ENCODE measurements at places on chromosomes 16 and 17. TPM values are rescaled to one million over a fixed set of nuclear protein-coding genes. Genes with fewer than 3 reads are reported as not detected.

Gene CLEC3A
- not detected for total RNA-seq

Gene OR2C1
- not detected for total RNA-seq

Gene MCRIP2
- total RNA-seq, result 60.7 TPM

Gene KRT9
- total RNA-seq, result not detected

Gene SMG6
- 39.6 TPM for total RNA-seq

Gene C17orf50
- not detected for total RNA-seq

Gene GAST
- total RNA-seq, result not detected

Gene RHBDL1
- 0.79 TPM for total RNA-seq

DNA sequence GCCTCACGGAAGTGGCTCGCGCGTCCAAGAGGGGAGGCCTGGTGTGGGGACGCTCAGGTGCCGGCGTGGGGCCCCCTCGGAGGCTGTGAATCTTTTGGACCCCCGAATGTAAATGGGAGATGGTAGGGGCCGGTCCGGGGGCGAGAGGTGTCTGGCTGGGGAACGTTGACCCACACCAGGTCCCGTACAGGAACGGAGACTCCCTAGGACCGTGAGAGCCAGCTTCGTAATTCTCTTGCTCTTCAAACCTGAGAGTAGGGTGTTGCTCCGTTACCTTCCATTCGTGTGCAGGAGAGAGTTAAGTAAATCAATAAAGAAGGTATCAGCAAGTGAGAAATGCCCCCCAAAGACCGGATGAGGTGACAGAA lies 481 bp downstream of the LYRM1 start:
- DNase-seq, result no peak
- H3K36me3 ChIP-seq, result peaks cover 49% of the 10 kb centered on the region
- H3K27ac ChIP-seq, result peak overlapping the region; percentile 98
- H3K27me3 ChIP-seq, result no peaks in the 10 kb centered on the region

DNA sequence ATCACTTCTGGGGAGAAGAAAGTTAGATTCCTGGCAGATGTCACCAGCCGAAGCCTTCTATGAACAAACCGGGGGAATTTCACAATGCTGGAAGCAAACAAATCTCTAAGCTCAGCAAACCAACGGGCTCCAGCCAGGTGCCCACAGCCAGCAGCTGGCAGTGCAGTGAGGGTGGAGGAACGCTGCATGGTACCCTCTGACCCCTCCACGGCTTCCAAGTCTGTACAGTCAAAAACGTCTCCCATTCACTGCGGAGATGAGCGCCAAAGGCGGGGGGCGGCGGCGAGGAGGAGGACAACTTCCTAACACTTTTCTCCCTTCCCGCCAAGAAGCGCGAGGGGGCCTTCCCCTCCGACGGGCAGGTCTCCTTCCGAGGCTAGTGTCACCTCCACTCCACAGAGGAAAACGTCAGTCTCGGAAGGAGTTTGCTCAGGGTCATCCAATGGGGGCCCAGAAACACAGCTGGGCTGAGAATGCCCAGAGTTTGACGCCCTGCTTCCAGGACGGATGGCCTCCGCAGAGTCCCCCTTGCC lies 924 bp downstream of the ZNF598 start:
- H3K36me3 ChIP-seq, result peaks cover 35% of the 10 kb centered on the region
- peak overlapping the region; percentile 91 for H3K27ac ChIP-seq
- H3K4me1 ChIP-seq, result peaks cover 41% of the 10 kb centered on the region
- H3K27me3 ChIP-seq, result no peaks in the 10 kb centered on the region
- peak; percentile 66 for DNase-seq

- H3K36me3 ChIP-seq, result no peaks in the 10 kb centered on the region
- no peaks in the 10 kb centered on the region for H3K4me1 ChIP-seq
- no peak for DNase-seq
- no peak overlapping the region for H3K27ac ChIP-seq
Observed at GRCh38 chr17:51617986-51618385, 357.6 kb downstream of the UTP18 start.

DNA sequence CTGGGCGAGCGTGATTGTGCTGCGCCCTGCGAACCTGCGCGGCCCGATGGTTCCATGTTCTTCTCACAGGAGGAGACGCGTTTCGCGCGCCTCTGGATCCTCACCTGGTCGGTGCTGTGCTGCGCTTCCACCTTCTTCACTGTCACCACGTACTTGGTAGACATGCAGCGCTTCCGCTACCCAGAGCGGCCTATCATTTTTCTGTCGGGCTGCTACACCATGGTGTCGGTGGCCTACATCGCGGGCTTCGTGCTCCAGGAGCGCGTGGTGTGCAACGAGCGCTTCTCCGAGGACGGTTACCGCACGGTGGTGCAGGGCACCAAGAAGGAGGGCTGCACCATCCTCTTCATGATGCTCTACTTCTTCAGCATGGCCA lies 1.0 kb downstream of the FZD2 start:
- H3K4me1 ChIP-seq, result peaks cover 15% of the 10 kb centered on the region
- H3K27ac ChIP-seq, result no peak overlapping the region
- no peak for DNase-seq
- peaks cover 2% of the 10 kb centered on the region for H3K36me3 ChIP-seq

DNA sequence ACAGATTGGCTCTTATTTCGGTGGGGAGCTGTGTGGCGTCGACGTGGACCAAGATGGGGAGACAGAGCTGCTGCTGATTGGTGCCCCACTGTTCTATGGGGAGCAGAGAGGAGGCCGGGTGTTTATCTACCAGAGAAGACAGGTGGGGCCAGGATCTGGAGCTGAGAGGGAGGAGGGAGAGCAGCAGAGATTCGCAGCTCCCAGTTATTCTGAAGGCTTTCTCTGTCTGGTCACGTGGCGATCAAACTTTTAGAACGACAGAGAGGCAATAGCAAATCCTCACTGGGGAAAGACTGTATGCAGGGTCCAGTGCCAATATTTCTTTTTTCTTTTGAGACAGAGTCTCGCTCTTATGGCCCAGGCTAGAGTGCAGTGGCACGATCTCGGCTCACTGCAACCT lies 22.2 kb downstream of the ITGAL start:
- peaks cover 57% of the 10 kb centered on the region for H3K36me3 ChIP-seq
- H3K4me1 ChIP-seq, result peaks cover 27% of the 10 kb centered on the region
- no peak overlapping the region for H3K4me3 ChIP-seq
- no peaks in the 10 kb centered on the region for H3K27me3 ChIP-seq

- H3K4me3 ChIP-seq, result peak overlapping the region; percentile 61
- H3K27me3 ChIP-seq, result no peaks in the 10 kb centered on the region
- peak; percentile 64 for DNase-seq
- H3K4me1 ChIP-seq, result peaks cover 48% of the 10 kb centered on the region
- peak overlapping the region; percentile 64 for H3K27ac ChIP-seq
Observed at GRCh38 chr16:324451-325334, 27.8 kb downstream of the AXIN1 start.

DNA sequence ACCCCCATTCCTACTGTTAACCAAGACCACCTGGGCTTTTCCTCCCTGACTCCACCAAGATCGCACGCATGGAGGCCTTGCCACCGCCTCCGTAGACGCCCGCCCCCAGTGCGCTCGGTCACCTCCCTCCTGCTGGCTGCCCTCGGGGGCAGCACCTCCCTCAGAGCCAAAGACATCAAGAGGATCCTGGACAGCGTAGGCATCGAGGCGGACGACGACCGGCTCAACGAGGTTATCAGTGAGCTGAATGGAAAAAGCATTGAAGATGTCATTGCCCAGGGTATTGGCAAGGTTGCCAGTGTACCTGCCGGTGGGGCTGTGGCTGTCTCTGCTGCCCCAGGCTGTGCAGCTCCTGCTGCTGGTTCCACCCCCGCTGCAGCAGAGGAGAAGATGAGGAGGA lies 1.2 kb downstream of the EFCAB3 start:
- H3K4me3 ChIP-seq, result no peak overlapping the region
- H3K36me3 ChIP-seq, result no peaks in the 10 kb centered on the region
- no peak overlapping the region for H3K27ac ChIP-seq
- DNase-seq, result no peak
- peaks cover 22% of the 10 kb centered on the region for H3K27me3 ChIP-seq

GRCh38 chr16:78106686-78107085 lies 7.2 kb downstream of the WWOX start:
- H3K36me3 ChIP-seq, result peaks cover 8% of the 10 kb centered on the region
- no peak for DNase-seq
- H3K27ac ChIP-seq, result no peak overlapping the region
- H3K4me3 ChIP-seq, result no peak overlapping the region
- peaks cover 14% of the 10 kb centered on the region for H3K4me1 ChIP-seq
- no peaks in the 10 kb centered on the region for H3K27me3 ChIP-seq

DNA sequence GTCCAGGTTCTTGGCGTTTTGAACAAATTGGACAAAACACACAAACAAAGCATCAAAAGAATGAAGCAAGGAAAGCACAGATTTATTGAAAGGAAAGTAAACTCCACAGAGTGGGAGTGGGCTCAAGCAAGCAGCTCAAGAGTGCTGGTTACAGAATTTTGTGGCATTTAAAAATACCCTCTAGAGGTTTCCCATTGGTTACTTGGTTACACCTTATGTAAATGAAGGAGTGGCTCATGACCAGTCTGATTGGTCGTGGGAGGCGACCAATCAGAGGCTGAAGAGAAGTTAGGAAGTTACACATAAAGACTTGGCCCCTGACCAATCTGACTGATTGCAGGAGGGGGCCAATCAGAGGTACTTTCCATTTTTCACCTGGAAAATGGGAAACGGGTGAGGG lies 1373.8 kb upstream of the GOT2 start:
- H3K36me3 ChIP-seq, result no peaks in the 10 kb centered on the region
- H3K27me3 ChIP-seq, result no peaks in the 10 kb centered on the region
- H3K4me1 ChIP-seq, result no peaks in the 10 kb centered on the region
- no peak overlapping the region for H3K4me3 ChIP-seq
- H3K27ac ChIP-seq, result no peak overlapping the region

- no peaks in the 10 kb centered on the region for H3K36me3 ChIP-seq
- no peak overlapping the region for H3K27ac ChIP-seq
- H3K27me3 ChIP-seq, result no peaks in the 10 kb centered on the region
- H3K4me3 ChIP-seq, result no peak overlapping the region
Observed at GRCh38 chr17:65173284-65173793, 36.2 kb downstream of the RGS9 start.

DNA sequence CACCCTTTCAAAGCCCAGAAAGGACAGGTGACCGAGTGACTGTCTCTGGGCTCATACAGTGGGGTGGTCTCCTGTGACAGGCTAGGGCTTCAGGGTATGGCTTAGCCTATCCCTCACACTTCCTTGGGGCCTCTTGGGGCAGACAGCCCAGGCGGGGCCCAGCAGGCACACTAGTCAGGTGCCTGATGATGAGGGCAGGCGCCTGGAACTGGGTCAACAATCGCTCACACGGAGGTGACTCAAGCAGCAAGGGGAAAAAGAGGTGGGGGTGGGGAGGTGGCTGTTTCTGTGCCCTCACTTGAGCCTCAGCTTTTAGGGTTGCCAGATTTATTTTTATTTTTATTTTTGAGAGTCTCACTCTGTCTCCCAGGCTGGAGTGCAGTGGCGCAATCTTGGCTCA lies 6.4 kb upstream of the GRN start:
- no peaks in the 10 kb centered on the region for H3K4me1 ChIP-seq
- peak; percentile 39 for DNase-seq
- no peak overlapping the region for H3K27ac ChIP-seq
- no peak overlapping the region for H3K4me3 ChIP-seq

DNA sequence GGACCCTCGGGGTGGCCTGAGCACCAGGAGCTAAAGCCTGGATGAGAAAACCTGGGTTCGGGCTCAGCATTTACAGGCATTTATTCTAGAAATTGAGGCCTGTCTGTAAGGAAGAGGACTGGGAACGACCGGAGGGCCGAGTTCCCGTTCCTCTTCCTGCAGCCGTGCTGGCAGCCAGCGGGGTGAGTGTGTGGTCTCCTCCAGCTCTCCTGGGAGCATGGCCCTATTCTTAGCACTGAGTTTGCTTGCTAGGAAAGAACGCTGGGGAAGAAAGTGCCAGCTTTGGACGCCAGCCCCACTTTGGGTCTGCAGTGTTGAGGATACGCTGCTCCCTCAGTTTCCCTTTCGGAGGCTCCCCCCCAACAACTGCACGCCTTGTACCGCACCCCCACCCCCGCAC lies 49.6 kb downstream of the MGAT5B start:
- H3K27ac ChIP-seq, result no peak overlapping the region
- no peak for DNase-seq
- H3K27me3 ChIP-seq, result no peaks in the 10 kb centered on the region
- H3K36me3 ChIP-seq, result no peaks in the 10 kb centered on the region
- no peaks in the 10 kb centered on the region for H3K4me1 ChIP-seq
- no peak overlapping the region for H3K4me3 ChIP-seq

- no peak overlapping the region for H3K4me3 ChIP-seq
- no peaks in the 10 kb centered on the region for H3K4me1 ChIP-seq
- no peaks in the 10 kb centered on the region for H3K27me3 ChIP-seq
- no peak for DNase-seq
Observed at GRCh38 chr17:36691606-36692005, 90.2 kb downstream of the MRM1 start.

- DNase-seq, result no peak
- no peaks in the 10 kb centered on the region for H3K36me3 ChIP-seq
- no peaks in the 10 kb centered on the region for H3K4me1 ChIP-seq
- H3K27ac ChIP-seq, result no peak overlapping the region
- no peaks in the 10 kb centered on the region for H3K27me3 ChIP-seq
Observed at GRCh38 chr16:64540434-64540833, 581.4 kb downstream of the CDH11 start.

- DNase-seq, result no peak
- H3K4me1 ChIP-seq, result no peaks in the 10 kb centered on the region
- H3K4me3 ChIP-seq, result no peak overlapping the region
- H3K36me3 ChIP-seq, result no peaks in the 10 kb centered on the region
Observed at GRCh38 chr17:79593636-79594035, 17.2 kb downstream of the RBFOX3 start.

DNA sequence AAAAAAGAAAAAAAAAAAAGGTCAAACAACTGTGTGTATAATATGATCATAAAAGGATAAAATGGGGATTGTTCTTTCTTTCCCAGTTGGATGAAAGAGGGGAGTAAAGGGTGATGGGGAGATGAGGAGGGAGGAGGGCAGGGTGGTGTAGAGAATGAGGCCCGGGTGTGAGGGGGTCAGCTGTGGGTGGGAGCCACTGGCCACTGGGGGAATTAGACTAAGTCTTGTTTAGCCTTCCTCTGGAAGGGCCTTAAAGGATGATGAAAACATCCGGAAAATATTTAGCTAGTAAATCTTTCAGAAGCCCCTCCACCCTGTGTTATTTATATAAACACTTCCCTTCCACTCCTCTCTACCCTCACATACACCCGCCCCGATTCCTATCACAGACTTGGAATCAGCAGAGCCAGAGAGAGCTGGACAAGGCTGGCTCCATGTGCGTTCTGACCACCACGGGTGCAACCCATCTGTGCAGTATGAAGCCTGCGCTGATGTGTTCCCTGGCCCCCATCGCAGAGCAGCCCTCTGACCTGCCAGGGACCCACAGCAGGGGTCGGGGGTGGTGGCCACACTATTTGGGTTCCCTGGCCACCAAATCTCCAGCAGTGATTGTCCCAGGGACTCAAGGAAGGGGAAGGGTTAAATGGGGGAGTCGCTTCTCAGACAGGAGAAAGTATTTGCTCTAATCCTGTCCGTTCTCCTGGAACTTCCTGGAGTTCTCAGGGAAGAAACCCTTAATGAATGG lies 72.7 kb downstream of the GAS7 start:
- H3K4me1 ChIP-seq, result peaks cover 43% of the 10 kb centered on the region
- no peaks in the 10 kb centered on the region for H3K27me3 ChIP-seq
- no peaks in the 10 kb centered on the region for H3K36me3 ChIP-seq
- H3K4me3 ChIP-seq, result no peak overlapping the region
- H3K27ac ChIP-seq, result no peak overlapping the region
- DNase-seq, result no peak
